ENCODE measurements at places on chromosomes 13 and 19. TPM values are rescaled to one million over a fixed set of nuclear protein-coding genes. Genes with fewer than 3 reads are reported as not detected.

JAK3 gene
- 4.2 TPM for total RNA-seq

MEDAG gene
- total RNA-seq, result 0.97 TPM

PCSK4 gene
- 15.1 TPM for total RNA-seq

DDX49 gene
- 49.6 TPM for total RNA-seq

SMIM44 gene
- not detected for total RNA-seq

WDR88 gene
- not detected for total RNA-seq

PPP1R37 gene
- 33.3 TPM for total RNA-seq

LMTK3 gene
- total RNA-seq, result 5.7 TPM

IL17D gene
- 2.3 TPM for total RNA-seq

CD22 gene
- total RNA-seq, result 0.12 TPM

CYP2F1 gene
- total RNA-seq, result not detected

IGSF23 gene
- total RNA-seq, result not detected

MARCHF2 gene
- 58.7 TPM for total RNA-seq

HS6ST3 gene
- total RNA-seq, result 1.2 TPM

ZNF418 gene
- 13.4 TPM for total RNA-seq

TNFSF11 gene
- 9.9 TPM for total RNA-seq

SHISA7 gene
- total RNA-seq, result 1.4 TPM

XPO4 gene
- total RNA-seq, result 56.7 TPM

KLK10 gene
- total RNA-seq, result 4.9 TPM
